Stimulated activated CD8-positive, alpha-beta memory T cell treated with anti-CD3 and anti-CD28 coated beads, Interleukin-2, amount 100 ng/mL, for 48 hours (primary cell): ENCODE measurements at places on chromosomes 13 and 19.

GRCh38 chr13:90715485-90715884, 632.0 kb upstream of the MIR17HG start:
- no peak for DNase-seq

- DNase-seq: no peak
Observed at GRCh38 chr13:40206241-40207000, 460.0 kb downstream of the FOXO1 start.

GRCh38 chr13:39811696-39812095, 156.2 kb downstream of the COG6 start:
- no peak for DNase-seq

- no peak for DNase-seq
Observed at GRCh38 chr13:31503626-31504025, 235.7 kb upstream of the RXFP2 start.

DNA sequence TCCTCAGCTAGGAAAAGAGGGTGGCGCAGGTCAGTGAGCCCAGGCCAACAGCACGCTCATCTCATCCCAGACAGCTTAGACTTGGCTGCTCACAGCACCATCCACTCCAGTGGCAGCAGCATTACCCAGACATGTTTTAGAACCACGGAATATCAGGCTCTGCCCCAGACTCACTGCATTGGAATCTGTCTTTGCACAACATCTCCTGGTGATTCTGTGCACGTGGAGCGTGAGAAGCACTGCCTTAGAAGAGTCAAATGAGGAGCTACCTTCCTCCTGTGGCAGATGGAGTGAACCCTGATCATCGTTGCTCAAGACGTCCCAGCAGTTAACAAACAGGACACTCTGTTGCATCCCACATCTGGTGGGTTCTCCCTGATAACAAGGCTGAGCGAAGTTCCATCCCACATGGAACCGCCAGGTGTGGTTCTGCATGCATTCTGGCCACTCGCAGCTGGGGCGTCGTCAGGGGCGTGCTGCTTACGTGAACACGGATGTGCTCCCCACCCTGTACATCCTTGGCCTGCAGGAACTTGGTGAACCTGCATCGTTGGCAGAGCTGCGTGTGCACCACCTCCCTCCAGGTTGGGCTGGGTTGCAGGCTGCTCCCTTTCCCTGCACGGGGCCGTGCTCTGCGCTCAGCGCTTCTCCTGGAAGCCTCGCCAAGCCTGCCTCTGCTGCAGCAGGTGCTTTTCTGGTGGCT, 25.2 kb upstream of the ATP11A start:
- DNase-seq: no peak

DNA sequence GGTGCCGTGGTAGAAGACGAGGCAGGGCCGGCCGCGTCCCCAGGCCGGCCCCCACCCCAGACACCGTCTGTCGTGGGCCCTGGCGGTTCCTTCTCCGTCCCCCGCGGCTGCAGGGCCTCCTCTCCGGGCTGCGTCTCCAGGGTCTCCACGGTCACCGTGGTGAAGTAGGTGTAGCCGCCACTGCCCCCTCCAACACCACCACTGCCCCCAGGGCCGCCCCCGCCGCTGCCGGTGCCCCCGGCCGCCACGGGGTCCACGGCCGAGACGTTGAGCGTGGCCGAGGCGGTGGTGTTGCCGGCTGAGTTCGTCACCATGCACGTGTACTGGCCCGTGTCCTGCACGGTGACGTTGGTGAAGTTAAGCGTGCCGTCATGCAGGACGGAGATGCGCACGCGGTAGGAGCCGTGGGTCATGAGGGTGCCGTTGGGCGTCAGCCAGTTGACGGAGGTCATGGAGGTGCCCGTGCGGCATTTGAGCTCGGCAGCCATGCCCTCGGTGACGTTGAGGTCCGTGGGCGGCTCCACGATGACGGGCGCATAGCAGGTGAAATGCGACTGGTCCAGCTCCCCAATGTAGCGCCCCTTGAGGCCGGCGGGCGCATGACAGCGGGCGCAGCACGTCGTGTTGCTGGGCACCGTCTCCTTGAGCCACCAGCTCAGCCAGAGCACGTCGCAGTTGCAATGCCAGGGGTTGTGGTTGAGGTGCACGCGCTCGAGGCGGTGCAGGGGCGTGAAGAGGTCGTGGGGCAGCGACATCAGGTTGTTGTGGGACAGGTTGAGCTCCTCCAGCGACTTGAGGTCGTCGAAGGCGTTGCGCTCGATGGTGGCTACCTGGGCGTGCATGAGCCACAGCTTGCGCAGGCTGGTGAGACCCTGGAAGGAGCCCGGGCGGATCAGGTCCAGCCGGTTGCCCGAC, 4.6 kb upstream of the ASPDH start:
- DNase-seq: peak; percentile 9

DNA sequence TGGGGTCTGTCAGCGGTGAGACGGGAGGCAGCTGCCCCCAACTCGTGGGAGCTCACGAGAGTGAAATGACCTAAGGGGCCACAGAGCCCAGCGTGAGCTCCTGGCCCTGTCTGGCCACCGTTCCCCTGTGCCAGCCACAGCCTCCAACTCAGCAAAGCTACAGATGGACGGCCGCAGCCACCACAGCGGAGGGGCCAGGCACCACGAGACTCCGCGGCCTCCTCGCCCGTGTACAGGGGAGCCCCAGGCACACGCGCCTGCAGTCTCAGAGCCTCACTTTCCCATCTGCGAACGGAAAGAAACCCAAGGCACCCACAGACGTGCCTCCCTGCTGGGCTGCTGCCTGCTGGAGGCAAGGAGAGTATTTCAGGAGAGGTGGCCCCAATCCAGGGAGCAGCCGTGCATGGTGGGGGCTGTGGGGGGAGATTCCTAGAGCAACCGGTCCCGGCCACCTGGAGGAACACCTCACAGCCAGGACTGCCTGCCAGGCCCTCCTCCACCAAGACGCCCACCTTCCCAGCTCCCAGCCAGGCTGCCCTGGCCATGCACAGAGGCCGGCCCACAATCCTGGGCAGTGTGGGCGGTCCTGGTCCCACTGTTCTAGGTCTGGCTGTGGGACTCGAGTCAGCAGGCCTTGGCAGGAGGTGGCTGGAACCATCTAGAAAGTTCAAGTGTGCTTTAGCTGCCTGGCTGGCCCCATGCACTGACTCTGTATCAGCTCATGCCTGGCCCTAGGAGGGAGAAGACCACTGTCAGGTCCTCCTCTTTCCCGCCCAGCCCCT, 1.9 kb downstream of the MKNK2 start:
- DNase-seq: no peak

DNA sequence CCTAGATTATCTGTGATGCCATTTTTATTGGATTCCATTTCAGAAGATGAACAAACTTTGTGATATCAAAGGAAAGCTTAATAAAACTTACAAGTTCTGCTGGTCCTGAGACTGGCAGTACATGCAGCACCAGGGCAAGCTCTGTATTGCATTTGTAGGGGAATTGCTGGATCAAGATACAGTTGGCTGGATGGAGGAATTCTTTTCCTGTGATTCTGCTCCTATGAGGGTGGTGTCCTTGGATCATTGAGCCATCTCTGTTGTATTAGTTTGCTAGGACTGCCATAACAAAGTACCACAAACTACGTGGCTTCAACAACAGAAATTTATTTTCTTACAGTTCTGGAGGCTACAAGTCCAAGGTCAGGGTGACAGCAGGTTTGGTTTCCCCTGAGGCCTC, 33.9 kb upstream of the CSNK1A1L start:
- DNase-seq: no peak

GRCh38 chr13:74243637-74244526, 109.7 kb upstream of the KLF12 start:
- DNase-seq: no peak

DNA sequence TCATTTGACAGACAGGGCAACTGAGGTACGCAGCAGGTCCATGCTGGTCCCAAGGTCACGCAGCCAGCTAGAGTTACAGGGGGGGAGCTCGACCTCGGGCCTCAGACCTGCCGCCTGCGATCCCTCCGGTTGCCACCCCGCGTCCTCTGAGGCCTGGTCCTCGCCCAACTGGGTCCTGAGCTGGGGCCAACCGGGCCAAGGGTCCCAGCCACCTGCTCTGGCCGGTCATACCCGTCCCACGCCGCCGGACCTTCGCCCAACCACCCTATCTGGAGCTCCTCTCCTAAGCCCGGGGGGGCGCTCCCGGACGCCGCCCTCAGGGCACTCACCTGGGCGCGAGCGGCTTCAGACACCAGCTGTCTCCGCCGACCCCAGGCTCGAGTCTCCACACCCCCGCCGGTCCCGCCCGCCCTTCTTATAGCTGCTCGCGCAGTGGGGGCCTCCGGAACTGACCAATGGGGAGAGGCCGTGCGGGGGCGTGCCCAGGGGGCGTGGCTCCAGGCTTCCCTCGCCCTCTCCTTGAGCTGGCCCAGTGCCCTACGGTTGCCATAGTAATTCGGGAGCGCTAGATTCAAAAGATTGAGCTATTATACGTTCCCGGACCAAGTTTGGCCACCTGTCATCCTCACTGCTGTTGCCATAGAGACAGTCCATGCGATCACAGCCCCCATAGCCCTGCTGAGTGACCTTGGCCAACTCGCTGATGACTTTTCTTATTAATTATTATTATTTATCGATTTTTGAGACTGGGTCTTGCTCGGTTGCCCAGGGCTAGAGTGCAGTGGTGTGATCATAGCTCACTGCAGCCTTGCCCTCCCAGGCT, at the start of gene PLIN5:
Gene PLIN5 (minus strand): TSS at position 389 of the 823 bp plus-strand sequence. CDS start 1,150 bp downstream, outside the sequence.
- peak; percentile 35 for DNase-seq

DNA sequence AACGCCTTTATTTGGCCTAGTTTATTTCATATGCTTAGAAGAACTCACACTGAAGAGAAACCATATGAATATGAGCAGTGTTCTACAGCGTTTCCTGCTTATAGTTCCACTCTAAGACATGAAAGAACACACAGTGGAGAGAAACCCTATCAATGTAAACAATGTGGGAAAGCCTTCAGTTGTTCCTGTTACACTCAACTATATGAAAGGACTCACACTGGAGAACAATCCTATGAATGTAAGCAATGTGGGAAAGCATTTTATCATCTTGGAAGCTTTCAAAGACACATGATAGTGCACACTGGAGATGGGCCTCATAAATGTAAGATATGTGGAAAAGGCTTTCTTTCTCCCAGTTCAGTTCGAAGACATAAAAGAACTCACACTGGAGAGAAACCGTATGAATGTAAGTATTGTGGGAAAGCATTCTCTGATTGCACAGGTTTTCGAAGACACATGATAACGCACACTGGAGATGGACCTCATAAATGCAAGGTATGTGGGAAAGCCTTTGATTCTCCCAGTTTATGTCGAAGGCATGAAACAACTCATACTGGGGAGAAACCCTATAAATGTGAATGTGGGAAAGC, 13.7 kb downstream of the ZNF441 start:
- DNase-seq: no peak

- DNase-seq: no peak
Observed at GRCh38 chr19:17160908-17161307, 54.2 kb upstream of the USE1 start.

- no peak for DNase-seq
Observed at GRCh38 chr13:113550453-113550852, 34.1 kb upstream of the TFDP1 start.

DNA sequence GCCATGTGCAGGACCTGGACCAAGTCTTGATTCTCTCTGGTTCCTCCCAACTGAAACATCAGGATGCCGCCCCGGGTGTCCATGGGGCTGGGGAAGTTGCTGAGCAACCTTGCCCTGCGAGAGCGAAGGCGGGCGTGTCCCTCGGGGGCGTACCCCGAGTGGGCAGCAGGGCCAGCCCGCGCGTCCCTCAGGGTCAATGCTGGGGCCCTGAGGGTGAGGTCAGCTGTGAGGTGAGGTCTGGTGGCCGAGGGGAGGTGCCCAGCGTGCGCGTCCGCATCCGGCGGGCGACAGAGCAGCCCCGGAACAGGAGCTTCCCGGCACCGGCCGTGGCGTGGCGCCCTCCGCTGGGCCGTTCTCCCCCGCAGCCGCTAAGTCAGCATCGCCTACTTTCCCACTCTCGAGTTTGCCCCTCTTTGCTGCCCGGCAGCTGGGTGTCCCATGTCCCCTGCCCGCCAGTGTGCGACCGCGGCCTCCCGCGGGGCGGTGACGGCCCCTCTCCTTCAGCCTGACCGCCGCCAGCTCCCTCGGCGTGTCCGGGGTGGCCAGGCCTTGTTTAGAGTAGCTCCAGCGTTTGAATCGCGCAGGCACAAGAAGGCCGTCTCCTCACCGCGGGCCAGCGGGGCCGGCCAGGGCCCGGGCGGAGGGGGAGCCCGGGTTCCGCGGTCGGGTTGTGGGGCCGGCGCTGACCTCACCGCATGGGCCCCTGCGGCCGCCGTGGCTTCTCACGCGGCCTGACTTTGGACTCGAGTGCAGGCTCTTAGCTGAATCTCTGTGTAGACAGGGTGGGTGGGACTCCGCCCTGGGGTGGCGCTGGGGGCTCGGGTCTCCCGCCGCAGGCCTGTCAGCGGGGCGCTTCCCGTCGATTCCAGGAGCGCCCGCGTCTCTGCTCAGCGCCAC, 33.0 kb downstream of the GJA3 start:
- DNase-seq: no peak

DNA sequence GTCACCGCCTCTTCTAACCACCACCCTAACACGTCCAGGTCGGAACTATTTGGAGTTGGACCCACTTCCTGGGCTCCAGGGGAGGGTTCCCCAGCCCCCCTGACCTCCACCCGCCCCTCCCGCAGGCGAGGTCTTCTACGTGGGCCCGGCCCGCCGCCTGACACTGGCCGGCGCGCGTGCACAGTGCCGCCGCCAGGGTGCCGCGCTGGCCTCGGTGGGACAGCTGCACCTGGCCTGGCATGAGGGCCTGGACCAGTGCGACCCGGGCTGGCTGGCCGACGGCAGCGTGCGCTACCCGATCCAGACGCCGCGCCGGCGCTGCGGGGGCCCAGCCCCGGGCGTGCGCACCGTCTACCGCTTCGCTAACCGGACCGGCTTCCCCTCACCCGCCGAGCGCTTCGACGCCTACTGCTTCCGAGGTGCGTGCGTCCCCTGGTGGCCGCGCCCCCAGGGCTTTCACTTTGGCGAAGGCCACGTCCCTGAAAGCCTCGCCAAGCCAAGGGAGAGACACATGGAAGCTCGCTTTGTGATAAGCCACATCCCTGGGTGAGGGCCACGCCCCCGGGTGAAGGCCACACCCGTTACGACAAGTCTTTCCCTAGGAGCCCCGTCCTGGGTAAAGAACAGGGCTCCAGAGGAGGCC, 13.2 kb downstream of the NCAN start:
- peak; percentile 57 for DNase-seq
